ENCODE measurements at places on chromosomes 7 and 10.
A peak's percentile ranks its signal among the peaks of the same experiment; 100 is the strongest.

DNA sequence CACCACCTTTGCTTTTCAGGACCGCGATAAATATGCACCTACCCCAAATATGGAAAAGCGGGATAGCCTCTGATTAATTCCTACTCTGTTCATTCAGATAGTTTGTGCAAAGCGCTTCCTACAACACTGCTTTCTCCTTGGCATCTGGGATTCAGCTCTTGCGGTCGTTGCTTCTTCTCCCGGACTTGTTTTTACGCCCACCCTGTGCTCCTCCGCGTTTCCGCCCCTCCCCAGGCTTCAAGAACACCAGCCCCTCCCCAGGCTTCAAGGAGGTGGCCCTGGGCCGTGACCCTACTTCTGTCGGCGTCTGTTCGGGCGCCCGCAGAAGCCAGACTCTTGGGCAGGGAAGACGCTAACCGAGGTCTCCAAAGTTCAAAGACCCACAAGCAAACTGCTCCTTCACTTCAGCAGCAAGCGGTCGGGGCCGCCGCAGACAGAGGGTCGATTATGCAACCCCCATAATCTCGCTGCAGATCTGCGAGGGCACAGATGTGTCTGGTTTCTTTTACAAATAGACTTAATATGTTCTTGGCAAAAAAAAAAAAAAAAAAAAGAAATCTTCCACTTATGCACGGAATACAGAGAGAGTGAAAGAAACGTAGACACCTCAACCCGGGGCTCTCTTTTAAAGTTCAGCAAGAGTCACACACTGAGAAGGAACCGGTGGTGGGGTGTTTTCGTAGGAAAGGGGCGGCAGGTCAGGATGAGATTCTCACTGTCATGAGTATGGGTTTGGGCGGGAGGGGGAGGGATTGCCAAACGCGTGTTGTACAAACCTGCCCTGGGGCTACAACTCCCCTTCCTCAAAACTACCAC lies 1.9 kb downstream of the DLX5 start:
- DNase-seq, result no peak

GRCh38 chr7:142750321-142750938 lies 1.2 kb downstream of the PRSS1 start:
- no peak for DNase-seq

DNA sequence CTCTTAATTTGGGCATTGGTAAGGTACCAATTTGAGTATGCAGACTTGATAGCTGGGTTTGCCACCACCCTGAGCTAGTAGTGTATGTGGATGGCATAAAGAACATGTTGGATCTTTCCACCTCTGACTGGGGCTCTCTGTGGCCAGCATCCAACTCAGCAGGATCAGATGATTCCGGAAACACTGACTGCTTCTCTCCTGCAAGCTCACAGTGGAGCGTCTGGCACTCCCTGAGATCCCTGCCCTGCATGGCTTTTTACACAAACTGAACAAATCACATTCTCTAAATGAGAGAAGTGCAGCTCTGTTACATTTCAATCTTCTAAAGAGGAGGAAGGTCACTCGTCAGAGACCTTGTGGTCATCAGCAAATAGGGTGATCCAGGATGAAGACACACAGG lies 1057.5 kb downstream of the NRG3 start:
- DNase-seq, result no peak

- DNase-seq, result no peak
These were observed 184.4 kb downstream of the GRID1 start for GRCh38 chr10:86182150-86182549.

- DNase-seq, result peak; percentile 84
These were observed at the start of gene MTG1 for GRCh38 chr10:133394064-133394663. TSS of gene MTG1 (plus strand) at chr10:133394157. CDS start at chr10:133394221, 64 bp downstream.

GRCh38 chr7:4712281-4713182 lies 30.4 kb downstream of the FOXK1 start:
- no peak for DNase-seq

Measured in T-helper 22 cell (primary cell).